Stimulated activated CD8-positive, alpha-beta memory T cell treated with anti-CD3 and anti-CD28 coated beads, Interleukin-15, amount 100 ng/mL, for 48 hours (primary cell): ENCODE measurements at places on chromosomes 16 and 17.

DNA sequence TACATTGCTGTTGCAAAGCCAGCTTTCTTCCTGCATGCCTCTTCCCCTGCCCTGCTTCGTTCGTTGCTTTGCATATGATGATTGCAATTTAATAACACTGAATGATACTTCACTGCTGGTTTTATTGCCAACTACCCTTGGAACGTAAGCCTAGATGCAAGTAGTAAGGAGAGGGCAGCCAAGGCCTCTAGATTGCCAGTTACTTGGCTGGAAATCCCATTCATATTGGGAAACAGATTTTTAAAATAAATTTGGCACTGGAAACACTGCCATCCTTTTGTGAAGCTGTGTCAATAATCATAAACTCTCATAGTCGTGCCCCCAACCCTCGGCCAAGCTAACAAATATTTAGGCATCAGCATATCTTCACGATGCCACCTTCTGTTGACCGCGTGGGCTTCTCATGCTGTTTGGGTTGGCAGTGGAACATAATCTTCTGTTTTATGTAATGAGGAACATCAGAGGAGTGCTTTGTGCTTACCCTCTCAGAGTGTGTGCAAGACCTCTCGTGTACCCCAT, 86.5 kb downstream of the MAP2K6 start:
- DNase-seq = no peak

DNA sequence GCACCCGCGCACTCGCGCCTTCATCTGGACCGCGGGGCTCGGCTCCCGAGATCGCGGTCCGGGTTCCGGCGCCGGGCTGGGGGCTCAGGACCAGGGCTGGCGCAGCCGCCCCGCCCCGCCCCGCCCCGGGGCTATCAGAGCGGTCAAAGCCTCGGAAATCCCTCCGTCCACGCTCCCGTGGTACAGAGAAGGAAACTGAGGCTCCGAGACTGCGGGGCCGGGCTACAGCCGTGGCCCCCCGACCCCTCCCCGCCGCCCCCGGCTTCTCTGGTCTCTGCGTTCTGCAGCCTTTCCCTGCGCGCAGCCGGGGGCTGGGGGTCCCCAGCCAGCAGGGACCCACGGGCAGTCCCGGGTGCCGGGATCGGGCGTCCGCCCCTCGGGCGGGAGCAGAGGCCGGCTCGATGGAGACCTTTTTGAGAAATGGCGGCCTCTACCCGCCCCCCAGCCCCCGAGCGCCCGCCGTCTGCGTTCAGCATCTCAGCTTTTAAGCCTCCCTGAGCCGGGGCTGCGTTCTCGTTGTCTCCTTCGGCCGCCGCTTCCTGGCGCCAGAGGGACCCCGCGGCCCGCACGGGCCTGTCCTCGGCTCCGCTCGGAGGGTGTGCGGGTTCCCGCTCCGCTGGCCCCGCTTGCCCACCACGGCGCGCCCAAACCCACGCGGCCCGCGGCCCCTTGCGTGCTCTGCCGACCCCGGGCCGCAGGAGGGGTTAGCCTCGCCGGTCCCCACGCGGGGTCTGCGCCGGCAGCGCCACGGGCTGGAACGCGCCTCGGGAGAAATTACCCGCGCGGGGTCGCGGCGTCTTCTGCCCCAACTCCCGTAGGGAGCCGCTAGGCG, 1.5 kb upstream of the NPTX1 start:
- DNase-seq = no peak

DNA sequence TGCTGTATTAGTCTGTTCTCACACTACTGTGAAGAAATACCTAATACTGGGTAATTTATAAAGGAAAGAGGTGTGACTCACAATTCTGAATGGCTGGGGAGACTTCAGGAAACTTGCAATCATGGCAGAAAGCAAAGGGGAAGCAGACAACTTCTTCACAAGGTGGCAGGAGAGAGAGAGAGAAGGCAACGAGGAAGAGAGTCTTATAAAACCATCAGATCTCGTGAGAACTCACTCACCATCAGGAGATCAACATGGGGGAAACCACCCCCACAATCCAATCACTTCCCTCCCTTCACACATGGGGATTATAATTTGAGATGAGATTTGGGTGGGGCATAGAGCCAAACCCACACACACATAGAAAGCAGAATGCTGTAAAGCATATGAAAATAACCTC, 896.2 kb downstream of the CDH11 start:
- DNase-seq = no peak

DNA sequence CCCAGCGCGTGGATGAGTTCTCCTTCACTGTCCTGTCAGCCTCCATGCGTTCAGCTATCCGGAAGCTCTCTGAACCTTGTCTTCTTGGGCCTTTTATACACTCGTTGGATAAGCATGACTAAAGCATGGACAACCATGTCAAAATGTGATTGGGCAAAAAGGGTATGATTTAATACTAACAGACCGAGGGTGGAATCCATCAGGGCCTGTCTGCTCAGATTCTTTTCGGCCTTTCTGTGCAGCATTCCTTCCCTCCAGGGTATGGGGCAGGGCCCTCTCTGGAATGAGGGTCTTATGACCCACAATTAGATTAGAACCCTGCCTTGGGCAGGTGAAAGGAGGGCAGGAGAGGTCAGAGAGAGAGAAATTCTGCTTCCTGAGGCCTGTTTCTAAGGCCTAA, 14.0 kb upstream of the CCL5 start:
- DNase-seq = no peak

- no peak for DNase-seq
These were observed 534.0 kb downstream of the MAF start for GRCh38 chr16:79066561-79066960.
